ENCODE measurements at places on chromosomes 1 and 21.

DNA sequence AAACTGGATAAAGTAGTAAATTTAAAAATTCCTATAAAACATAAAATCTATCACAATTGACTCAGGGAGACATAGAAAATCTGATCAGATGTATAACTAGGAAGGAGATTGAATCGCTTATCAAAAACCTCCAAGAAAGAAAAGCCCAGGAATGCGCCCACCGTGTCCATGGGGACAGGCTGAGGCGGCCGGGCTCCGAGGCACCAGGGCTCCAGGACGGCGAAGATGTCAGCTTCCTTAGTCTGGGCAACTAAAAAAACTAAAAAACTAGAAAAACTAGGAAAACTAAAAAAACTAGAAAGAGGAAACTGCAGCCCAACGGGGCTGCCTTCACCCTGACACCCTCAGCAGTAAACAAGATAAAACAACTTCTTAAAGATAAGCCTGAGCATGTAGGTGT, 229.0 kb upstream of the RAB4A start:
- DNase-seq, result no peak

DNA sequence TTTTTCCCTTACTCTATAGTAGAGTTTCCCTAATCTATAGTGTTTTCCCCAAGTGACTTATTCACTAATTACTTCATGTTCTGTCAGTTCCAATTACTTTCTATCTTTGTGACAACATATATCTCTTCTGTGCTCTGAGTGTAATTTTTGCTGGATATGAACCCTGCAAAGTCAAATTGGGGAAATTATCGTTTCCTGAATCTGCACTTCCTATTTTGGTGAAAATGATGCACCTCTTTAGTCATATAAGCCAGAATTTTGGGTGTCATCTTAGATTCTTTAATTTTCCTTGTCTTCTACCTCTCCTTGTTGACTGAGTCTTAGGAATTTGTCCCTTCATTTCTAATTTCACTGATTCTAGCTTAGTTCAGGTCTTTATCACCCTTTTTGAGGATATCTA, 33.4 kb upstream of the PRKACB start:
- DNase-seq, result no peak

- no peak for DNase-seq
Observed at GRCh38 chr1:25579292-25580252, 36.2 kb downstream of the LDLRAP1 start.

GRCh38 chr1:67227196-67227595, 60.9 kb downstream of the IL23R start:
- no peak for DNase-seq

GRCh38 chr1:60090655-60091054, 17.1 kb upstream of the C1orf87 start:
- no peak for DNase-seq

DNA sequence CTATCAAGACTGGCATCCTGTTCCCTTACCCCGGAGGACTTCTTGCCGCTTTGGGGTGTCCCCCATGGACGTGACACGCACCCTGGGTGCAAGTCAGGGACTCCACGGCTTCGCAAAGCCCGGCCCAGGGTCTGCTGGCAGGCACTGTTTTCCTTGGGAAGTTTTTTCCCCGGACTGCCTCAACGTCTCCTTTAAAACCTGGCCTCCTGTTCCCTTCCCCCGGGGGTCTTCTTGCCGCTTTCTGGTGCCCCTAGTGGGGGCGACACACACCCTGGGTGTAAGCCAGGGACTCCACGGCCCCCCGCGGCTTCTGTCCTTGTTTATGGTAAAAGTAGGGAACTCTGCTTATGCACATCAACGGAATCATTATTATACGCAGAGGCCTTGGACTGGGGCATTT, 136.6 kb downstream of the LIPI start:
- DNase-seq, result no peak

DNA sequence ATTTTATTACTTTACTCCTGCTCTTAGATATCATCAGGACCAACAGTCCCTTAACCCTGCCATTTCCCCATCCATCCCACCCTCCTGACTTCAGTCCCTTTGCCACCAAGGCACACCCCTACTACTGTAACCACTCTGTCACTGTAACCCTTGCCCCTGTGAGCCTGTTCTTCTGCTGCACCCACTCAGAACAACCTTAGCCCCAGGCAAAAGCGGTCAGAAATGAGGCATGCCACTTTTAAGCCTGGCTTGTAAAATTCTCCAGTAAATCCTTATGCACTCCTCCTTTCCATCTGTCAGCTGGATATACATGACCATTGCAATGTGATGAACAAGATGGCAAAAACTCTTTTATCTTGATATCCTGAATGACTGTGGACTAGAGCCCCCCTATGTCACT, 555.0 kb upstream of the PLXNA2 start:
- no peak for DNase-seq

- DNase-seq, result no peak
Observed at GRCh38 chr1:89603651-89604413, 29.1 kb upstream of the LRRC8C start.

GRCh38 chr1:147109041-147109440, 63.2 kb downstream of the PRKAB2 start:
- DNase-seq, result no peak

- no peak for DNase-seq
Observed at GRCh38 chr21:15701830-15702229, 28.0 kb upstream of the USP25 start.

- no peak for DNase-seq
Observed at GRCh38 chr1:27590917-27591508, 12.9 kb downstream of the AHDC1 start.

DNA sequence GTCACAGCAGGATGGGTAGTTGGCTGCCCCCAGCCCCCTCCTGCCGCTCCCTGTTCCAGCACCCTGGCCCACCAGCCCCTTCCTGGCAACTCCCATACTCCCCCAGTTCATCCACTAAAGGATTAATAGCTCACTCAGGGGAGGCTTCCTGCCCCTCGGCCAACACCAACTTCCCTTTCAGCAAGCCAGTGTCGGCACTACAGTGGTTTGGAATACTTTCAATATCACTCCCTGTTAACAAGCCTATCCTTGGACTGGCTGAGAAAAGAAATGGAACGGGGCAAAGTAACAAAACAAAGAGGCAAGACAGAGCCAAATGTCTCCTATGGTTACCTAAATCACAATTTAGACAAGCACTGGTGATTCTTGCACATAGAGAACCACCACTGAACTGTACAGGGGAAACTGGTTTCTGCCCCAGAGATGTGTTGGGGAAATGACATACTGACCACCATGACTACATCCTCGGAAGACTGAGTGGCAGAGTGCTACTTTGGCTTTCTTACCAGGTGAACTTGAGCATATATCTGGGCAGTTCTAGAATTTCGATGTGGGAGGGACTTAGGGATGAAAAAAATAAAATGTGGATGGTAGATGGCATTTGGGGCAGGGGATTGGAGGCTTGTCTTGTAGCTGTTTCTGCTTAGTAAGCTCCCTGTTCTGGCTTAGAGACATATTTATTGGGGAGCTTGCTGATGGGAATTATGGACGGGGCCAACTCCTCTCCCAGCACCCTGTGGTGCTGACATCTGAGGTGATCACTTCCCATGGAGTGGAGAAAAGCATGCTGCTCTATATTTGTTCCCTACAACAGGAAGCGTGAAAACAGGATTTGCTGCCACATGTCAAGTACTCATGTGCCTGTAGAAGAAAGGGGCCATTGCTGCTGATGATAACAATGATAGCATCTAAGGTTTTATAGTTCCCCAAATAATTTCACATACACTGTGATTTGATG, 7.1 kb upstream of the CAPN2 start:
- no peak for DNase-seq

DNA sequence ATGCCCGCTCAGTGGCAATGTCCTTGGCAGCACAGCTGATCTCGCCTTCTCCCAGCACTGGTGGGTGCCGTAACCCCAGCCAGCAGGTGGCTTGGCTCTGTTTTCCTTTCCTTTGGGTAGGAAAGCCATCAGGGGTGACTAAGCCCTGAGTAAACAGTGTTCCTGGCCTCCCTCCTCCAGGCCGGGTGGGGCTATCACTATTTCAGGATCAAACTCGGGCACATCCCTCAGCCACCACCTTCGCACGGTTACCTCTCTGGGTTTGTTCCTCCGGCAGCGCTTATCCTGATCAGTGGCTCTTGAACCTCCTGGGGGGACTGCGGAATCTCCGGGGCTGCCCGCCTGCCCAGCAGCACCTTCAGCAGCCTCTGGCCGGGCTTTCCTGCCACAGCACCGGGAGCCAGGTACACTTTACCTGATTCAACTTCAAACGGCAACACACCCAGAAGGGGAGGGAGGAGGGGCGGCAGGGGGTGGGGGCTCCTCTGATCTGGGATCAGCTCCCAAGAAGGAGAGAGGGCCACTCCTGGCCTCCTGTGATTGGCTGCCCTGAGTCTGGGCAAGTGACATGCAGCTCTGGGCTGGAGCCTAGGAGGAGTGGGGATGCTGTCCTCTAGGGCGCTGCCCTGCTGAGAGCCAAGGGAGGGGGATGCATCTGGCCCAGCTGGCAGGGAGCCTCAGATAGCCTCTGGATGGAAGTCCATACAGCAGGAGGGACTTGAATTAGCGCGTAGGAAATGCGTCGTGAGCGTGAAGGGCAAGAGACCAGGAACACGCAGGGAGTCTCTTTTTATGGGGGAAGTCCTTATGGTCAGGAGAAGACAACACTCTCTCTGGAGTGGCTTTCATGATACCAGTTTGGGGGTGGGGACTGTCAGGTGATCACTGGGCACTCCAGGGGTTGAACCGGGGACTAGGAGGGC, at the start of gene ASCL5:
TSS of gene ASCL5 (minus strand) at position 353 of the 923 bp plus-strand sequence. CDS start 11,812 bp downstream, outside the sequence.
- no peak for DNase-seq

GRCh38 chr1:98668733-98669132, 7.2 kb downstream of the SNX7 start:
- DNase-seq, result no peak

DNA sequence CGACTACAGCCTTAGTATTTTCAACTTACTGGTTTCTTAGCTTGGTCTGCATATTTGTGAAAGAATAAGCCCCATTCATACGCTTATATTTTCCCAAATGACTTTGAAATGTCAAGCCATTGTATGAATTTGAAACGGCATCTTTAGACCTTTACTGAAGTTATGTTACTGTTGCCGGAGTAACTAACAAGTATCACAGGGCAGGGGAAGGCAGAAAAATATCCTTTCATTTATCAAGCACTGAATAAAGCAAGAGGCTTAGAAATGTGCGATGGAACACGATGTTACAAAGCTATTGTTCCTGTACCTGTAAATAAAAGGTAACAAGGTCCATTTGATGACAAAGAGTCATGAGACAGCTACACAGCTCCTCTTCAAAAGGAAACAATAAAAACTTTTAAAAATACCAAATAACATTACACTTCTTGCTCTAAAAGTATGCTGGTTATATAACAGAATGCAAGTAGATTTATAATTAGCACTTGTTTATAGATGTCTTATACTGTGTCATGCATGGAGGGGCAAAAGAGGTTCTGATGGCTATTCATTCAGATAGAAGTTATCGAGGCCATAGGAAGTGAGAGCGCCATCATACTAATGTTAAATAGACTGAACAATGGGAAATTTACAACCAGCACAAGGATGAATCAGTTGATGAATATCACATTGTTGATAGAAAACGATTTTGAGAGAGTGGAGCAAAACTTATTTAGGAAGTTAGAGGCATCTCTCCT, 322.6 kb downstream of the RGS7 start:
- no peak for DNase-seq

DNA sequence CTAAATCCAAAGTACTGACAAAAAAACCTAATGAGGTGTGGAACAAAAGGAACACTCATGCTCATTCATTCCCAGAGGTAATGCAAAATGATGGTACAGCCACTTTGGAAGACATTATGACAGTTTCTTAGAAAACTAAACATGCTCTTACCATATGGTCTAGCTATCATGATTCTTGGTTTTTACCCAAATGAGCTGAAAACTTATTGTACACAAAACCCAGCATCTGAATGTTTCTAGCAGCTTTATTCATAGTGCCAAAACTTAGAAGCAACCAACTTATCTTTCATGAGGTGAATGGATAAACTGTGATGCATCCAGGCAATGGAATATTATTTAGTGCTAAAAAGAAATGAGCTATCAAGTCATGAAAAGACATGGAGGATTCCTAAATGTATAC, 318.4 kb upstream of the OLFM3 start:
- DNase-seq, result no peak

GRCh38 chr1:245832771-245833527, 674.1 kb downstream of the SMYD3 start:
- DNase-seq, result no peak

- no peak for DNase-seq
Observed at GRCh38 chr1:208743361-208743760, 499.2 kb upstream of the PLXNA2 start.

DNA sequence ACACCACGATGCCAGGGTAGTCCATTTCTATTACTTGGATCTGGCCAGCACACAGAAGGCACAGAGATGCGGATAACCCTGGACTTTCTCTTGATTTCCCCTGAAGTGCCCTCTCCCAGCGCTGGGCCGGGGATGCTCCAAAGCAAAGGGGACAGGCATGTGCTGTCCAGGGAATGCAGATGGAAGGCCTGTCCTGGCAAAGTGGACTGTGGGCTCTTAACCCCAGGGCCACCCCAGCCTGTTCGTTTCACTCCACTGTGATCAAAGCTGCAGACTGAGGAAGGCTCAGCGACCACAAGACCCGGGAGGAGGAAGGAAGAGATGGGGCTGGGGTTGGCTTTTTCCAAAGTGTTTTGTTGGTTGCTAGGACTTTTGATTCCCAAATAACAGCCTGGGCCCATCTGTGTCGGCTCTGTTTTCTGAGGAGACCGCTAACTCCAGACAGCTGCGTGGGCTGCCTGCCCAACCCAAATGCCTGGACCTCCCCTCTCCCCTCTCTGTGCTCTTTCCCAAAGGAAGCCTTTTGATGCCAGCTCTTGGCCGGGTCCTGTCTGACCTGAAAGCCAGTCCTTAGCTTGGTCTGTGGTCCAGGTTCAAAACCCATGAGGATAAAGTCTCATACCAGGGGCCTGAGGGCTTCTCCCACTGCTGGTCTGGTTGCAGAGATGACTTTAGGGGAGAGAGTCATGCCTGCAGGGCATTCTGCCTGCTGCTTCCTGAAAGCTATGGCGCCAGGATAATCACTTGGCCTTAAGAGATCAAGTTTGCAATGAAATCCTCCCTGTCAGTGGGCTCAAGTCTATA, 119.6 kb upstream of the CD34 start:
- no peak for DNase-seq
